ENCODE measurements at places on chromosomes 5 and 9.

- DNase-seq: peak; percentile 40
These were observed 5.2 kb upstream of the RAPGEF6 start for GRCh38 chr5:131640043-131640856.

- DNase-seq: no peak
These were observed 42.4 kb downstream of the MRRF start for GRCh38 chr9:122307061-122307460.

GRCh38 chr5:95780597-95780996, 41.9 kb downstream of the GLRX start:
- no peak for DNase-seq

GRCh38 chr5:135234242-135234641, 164.8 kb downstream of the MACROH2A1 start:
- DNase-seq: no peak

Data from activated CD4-positive, alpha-beta T cell treated with anti-CD3 and anti-CD28 coated beads, Interleukin-10, Interleukin-2, amounts not matched to agents 100 ng/mL and 50 ng/mL, durations not matched to agents 16 hours and 8 hours (primary cell).